ENCODE measurements at places on chromosomes 7 and 10.
A peak's percentile ranks its signal among the peaks of the same experiment; 100 is the strongest.

GRCh38 chr7:71511361-71511807 lies 379.4 kb downstream of the GALNT17 start:
- DNase-seq = no peak

DNA sequence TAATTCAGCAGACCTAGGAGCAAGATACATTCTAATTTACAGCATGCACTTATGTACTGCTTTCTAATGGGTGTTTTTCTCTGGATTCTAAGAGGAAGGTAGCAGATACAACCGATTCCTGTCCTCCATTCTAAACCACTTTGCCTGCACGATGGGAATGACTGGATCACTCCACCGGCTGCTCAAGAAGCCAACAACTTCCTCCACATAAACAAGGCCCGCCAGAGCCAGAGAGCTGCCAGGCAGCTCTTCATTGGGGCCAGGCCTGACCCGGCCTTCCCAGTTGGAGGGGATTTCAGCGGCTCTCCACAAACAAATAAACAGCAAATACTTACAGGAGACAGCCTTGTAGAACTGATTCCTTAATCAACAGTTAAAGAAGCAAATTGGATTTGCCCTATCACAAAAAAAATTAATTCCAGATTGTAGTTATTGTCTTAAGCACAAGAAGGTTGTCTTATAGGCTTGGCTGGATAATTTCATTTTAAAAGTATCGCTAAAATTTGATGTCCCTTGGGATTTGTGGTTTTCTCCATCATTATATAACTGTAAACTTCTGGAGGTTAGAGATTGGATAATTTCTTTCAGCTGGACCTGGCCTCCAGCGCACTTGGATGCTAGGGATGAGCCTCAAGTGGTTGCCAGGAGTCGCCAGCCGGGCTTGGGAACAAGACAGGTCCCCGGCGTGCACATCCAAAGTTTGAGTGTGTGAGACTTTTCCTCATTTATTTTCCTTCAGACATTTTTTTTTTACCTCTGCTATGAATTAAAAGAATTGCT lies 20.9 kb downstream of the EBF3 start:
- DNase-seq = no peak

DNA sequence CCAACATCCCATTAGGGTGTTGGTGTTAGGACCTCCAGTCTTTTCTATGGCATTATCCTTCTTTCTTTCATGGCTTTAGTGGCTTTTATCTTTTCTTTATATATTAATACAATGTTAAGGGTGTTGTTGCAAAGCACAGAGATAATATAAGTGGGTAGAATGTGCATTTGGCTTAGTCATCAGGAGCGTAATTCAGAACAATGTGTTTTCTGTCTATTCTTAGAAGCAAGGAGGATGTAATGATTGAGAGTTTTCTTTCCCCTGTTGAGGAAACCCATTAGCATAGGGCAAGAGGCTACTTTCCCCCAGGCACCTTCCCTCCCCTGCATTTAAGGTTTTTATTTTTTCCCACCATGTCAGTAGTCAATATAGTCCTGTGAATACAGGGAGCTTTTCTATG lies 79.7 kb downstream of the TMEM106B start:
- no peak for DNase-seq

DNA sequence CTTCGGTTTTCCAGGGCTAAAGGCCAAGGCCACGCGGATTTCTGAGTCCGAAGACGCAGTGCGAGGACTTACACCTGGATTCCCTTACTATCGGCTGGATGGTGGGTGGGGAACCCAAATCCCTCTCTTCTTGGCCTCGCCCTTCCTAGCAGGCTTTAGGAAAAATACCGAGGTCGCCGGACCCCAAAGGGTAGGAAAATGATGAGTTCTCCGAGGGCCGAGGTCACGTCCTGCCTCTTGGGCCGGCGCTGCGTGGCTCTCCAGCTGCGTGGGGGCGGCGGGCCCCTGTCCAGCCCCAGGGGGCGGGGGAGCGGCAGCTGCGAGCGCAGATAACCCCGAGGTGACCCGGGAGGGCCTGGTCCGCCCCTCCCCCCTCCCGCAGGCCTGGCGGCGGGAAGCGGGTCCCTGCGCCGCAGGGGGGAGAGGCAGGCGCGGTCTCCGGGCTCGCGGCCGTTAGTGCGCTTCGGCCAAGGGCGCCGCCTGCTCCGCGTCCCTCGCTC lies 805 bp upstream of the HMX3 start:
- no peak for DNase-seq

DNA sequence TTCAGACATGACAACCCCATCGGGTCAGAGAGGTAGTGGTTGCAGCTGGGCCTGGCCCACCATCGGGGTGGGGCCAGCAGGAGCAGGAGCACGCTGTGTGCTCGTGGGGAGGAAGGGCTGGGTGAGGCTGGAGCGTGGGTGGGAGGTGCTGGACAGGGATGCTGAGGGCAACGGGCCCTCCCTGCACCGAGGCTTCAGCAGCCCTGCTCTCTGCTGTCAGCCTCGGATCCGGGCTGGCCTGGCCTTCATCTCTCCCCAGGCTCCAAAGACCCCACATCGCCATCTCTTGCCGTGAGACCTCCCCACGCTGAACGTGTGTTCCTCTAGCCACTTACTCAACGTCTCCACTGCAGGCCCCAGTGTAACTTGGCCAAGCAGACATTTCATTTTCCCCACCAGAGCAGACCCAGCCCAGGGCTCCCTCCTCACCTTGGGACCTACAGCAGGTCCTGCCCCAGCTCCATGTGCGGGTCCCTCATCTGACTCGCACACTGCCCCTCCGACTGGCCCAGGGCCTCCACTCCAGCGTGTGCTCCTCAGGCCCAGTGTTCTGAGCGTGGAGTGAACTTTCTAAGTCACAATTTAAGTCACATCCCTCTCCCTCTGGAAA lies 462.4 kb downstream of the DNAJB6 start:
- DNase-seq = no peak

GRCh38 chr7:87874066-87874465 lies 2.1 kb downstream of the SLC25A40 start:
- DNase-seq = no peak

DNA sequence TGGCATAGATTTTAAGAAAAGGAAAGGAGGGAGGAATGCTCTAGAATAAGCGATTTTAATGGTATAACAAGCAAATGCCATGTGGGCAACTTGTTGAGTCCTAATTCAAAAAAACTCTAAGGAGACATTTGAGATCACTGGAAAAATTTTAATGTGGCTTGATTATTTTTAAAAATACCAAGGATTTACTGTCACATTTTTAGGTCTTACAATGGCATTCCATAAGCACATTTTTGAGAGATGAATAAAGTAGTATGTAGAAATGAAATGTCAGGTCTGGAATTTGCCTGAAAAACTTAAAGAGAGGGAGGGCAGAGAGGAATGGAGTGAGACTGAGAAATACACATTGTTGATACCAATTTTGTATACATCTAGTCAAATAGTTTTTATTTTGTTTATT lies 20.3 kb downstream of the NCAPG2 start:
- no peak for DNase-seq

- no peak for DNase-seq
Measured at GRCh38 chr7:25569765-25570164, 341.5 kb upstream of the NPVF start.

- DNase-seq = no peak
Measured at GRCh38 chr7:27140126-27140857, 3.2 kb downstream of the HOXA5 start.

GRCh38 chr7:155308330-155309020 lies 10.8 kb downstream of the INSIG1 start:
- DNase-seq = no peak

DNA sequence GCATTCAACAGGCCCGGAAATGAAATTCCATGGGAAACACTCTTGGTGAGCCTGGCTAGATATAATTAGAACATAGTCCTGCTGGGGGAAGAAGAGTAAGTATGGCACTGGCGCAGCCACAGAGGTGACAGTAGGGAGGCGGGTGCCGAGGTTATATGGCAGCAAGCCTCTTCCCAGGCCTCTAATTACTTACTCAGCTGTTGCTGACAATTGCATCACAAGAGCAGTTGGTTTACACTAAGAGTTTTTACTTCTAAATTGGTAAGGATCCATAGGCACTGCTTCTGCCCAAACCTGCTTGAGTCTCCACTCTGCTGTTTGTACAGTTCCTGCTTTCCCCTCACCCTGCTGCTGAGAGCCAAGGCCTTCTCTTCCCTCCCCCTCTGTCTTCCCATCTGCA lies 93.3 kb upstream of the DUSP5 start:
- no peak for DNase-seq

- DNase-seq = no peak
Measured at GRCh38 chr10:95784279-95784913, 28.4 kb downstream of the ENTPD1 start.

- no peak for DNase-seq
Measured at GRCh38 chr7:83976302-83976701, 218.3 kb downstream of the SEMA3A start.

DNA sequence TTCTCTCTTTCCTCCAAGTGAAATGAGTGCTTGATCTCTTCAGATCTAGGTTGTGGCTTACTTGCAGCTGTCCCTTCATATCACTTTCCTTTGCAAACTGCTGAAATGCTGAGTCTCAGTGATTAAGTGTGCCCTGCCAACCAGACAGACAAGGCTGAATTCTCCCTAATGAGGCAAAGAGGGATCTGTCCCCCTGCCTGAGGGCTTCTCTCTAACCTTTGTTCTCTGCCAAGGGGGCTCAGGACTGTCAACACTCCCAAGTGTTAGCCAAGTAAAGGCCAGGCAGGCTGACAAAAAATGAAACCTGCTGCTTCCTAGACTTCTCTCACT lies at the start of gene MSS51:
TSS of gene MSS51 (minus strand) at position 24 of the 330 bp plus-strand sequence. CDS start 5,277 bp downstream, outside the sequence.
- DNase-seq = no peak

DNA sequence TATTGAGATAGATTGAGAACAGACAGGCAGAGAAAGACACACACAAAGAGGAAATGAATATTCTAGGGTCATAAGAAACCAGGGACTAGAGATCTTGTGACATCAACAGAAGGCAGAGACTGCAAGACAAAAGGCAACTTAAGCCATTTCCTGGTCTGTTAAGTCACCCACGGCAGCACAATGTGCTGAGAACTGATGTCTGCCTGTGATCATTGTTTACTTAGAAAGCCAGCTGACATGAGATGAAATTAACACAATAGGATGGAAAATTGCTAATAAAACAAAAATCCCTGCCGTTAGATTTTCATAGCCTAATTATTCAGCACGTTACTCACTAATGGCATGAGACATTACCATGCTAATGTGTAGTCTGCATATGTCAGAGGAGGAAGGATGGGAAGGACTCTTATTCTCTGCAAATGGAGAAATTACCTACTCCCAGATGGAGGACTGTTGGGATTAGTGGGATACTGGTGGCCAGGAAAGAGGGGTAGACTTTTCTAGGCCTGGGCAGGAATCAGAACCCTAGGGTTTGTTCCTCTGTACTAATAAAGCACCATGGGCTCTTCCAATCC lies 191.3 kb upstream of the PODXL start:
- DNase-seq = no peak

GRCh38 chr7:7265081-7266075 lies 83.0 kb downstream of the C1GALT1 start:
- no peak for DNase-seq

GRCh38 chr10:21975378-21975990 lies 28.0 kb downstream of the DNAJC1 start:
- DNase-seq = no peak

GRCh38 chr10:7334642-7334964 lies 76.2 kb downstream of the SFMBT2 start:
- DNase-seq = no peak

DNA sequence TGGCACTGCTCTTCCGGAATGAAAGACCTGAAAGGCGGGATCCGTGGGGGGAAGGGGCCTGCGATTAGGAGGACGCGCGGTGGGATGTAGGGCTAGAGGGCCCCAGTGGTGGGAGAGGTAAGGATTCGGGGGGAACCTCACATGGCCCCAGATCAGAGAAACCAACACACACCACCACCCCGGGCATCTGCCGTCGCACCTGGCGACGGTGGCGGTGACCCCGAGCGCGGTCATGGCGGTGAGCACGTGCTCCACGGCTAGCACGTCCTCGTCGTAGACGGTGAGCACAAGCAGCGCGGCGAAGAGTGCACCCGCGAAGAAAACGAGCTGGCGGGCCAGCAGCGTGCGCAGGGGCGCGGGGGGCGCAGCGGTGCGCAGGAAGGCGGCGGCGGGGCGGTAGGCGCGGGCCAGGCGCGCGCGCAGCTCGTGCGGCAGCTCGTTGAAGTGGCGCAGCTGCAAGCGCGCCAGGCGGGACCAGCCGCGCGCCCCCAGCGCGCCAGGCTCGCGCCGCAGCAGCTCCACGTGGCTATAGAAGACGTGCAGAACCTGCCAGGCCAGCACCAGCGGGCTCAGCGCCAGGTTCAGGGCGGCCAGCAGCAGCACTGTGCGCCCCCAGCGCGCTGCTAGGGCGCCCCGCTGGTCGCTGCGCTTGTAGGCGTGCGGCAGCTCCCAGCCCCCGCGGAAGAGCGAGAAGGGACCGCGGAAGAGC lies 5.7 kb downstream of the ATG9B start:
- DNase-seq = no peak

DNA sequence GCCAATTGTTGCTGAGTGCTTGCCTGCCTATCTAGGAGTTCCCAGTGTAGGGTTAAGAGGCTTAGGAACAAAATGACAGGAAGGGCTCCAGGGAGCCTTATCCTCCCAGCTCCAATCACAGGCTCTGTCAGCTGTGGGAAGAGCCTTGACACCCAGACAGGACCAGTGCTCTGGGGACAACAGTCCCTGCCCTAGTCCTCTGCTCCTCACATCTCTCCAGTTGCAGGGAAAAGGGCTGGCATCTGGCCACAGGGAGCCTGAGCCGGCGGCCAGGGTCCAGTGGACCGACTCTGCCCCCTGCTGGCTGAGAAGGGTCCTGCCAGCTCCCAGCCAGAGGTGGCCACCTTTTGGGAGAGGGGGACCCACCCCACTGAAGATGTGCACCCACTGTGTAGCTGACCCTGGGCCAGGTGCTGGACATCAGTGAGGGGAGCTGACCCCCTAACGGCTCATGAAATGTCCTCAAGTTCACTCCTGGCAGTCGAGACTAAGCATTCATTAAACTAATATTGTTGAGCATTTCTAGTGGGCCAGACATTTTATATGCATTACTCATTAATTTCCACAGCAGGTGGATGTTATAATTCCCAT lies 17.6 kb downstream of the DNAJB12 start:
- DNase-seq = no peak

DNA sequence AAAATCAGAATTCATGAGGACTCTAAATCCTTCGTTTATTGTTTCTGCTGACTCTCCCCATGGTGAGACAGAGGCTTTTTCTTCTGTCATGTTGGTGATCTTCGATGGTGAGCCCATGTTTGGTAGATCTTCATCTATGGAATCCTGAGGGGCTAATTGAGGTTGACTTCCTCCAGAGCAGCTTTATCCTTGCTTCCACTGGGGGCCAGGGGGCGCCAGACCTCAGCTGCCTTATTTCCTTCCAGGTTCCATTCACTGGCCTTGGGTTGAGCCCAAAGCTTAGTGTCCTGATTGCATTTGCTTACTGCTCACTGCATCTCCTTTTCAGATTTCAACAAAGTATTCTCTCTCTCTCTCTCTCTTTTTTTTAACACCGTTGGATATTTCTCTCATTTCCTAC lies 80.7 kb downstream of the GCC1 start:
- DNase-seq = peak; percentile 10

Data from stimulated activated CD8-positive, alpha-beta memory T cell treated with anti-CD3 and anti-CD28 coated beads, Interleukin-2, amount 100 ng/mL, for 48 hours (primary cell).